H7 (cell line): ENCODE measurements at places on chromosomes 13 and 19. TPM values are rescaled to one million over a fixed set of nuclear protein-coding genes. Genes with fewer than 3 reads are reported as not detected.
A peak's percentile ranks its signal among the peaks of the same experiment; 100 is the strongest.

DNA sequence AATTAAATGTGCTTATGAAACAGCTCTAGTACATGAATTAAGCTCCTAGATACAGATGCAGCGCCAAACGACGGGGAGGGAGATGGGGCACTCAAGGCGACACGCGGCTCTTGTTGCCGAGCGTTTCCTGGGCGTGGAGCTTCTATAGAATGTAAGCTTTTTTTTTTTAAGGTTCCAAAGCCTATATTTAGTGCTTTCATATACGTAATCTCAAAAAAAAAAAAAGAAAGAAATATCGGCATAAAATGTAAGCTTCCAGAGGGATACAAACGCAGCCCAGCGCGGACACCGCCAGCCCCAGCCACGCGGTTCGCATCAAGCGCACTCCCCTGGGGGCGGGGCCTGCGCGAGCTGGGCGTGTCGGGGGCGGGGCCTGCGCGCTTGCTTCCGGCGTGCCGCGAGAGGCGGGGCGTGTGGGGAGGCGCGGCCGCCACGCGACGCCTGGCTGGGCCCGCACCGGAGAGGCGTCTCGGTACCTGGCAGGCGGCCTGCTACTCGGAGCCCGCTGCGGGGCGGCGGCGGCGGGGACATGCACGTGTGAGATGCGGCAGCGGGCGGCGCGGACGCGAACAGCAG is at the start of gene URI1:
URI1 (plus strand) TSS at position 412 of the 576 bp plus-strand sequence. CDS start 309 bp downstream, outside the sequence.
- DNase-seq: peak; percentile 96

GRCh38 chr19:2261438-2262172 is 5.4 kb upstream of the JSRP1 start:
- DNase-seq: peak; percentile 83

GRCh38 chr19:48301886-48302599 is 23.3 kb upstream of the EMP3 start:
- DNase-seq: no peak

- no peak for DNase-seq
These were observed 1.5 kb downstream of the BCL3 start for GRCh38 chr19:44749994-44750393.

GRCh38 chr19:53962887-53963431 is at the start of gene CACNG8:
Gene CACNG8 (plus strand): TSS chr19:53962937.
- peak; percentile 86 for DNase-seq

GRCh38 chr19:56114051-56114777 is 6.9 kb downstream of the ZNF787 start:
- DNase-seq: peak; percentile 63

- peak; percentile 51 for DNase-seq
These were observed 187.1 kb downstream of the TDRD3 start for GRCh38 chr13:60583911-60584753.

- DNase-seq: no peak
These were observed 836 bp upstream of the VPS36 start for GRCh38 chr13:52451135-52451804.

Gene NCAN
- 0.81 and 1.7 TPM in 2 replicates for total RNA-seq

Gene JAK3
- total RNA-seq: 2.5 and 2.7 TPM in 2 replicates
